ENCODE measurements at places on chromosomes 12 and 14. TPM values are rescaled to one million over a fixed set of nuclear protein-coding genes. Genes with fewer than 3 reads are reported as not detected.
A peak's percentile ranks its signal among the peaks of the same experiment; 100 is the strongest.

GRCh38 chr14:31241450-31242114, 34.0 kb upstream of the HECTD1 start:
- DNase-seq, result no peak

EIF4B gene
- total RNA-seq, result 463 TPM

- DNase-seq, result no peak
Measured at GRCh38 chr12:8742501-8742900, 44.7 kb downstream of the RIMKLB start.

- DNase-seq, result no peak
Measured at GRCh38 chr14:75493592-75494087, 28.6 kb upstream of the BATF start.

SMCO2 gene
- 1.8 TPM for total RNA-seq

- DNase-seq, result no peak
Measured at GRCh38 chr14:51165415-51165814, 70.5 kb upstream of the TRIM9 start.

FRMD6 gene
- 5.9 TPM for total RNA-seq

SLC39A2 gene
- total RNA-seq, result 0.36 TPM

- DNase-seq, result no peak
Measured at GRCh38 chr12:60391051-60391450, 795.2 kb downstream of the SLC16A7 start.

DNA sequence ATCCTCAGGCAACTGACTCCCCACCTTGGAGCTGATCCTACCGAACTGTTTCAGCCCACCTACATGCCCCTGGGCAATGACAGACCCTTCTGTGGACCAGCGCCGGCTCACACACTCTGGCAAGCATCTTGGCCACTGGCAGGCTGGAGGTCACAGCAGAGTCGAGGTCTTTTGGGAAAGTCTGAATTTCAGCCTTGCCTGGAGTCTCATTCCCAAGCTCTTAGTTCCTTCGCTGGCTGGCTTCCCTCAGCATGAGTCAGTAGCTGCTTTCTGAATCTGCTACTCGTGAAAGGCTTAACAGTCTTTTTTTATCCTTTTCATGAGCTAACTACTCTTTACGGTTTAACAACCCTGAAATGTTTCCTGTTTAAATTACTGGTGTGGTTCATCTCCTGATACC, 44.5 kb downstream of the ASCL4 start:
- no peak for DNase-seq

DNA sequence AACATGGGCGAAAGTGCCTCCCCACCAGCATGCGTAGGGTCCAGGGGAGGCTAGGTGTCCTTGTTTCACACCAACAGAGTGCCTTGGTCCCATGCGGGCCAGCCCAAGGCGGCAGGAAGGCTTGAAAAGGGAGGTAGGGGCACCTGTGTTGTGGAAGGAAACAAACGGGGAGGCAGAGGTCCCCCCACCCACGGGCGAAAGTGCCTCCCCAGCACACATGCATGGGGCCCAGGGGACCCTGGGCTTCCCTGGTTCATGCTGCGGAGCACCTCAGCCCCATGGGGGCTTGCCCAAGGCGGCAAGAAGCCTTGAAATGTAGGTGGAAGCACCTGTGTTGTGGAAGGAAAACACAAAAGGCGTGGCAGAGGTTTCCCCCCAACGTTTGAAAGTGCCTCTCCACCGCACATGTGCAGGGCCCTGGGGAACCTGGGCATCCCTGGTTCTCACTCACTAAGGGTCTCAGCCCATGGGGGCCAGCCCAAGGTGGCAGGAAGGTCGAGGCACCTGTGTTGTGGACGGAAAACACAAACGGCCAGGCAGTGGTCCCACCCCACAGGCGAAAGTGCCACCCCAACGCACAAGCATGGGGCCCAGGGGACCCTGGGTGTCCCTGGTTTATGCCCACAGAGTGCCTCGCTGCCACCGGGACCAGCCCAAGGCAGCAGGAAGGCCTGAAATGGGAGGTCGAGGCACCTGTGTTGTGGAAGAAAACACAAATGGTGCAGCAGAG, 374.7 kb downstream of the ALG10 start:
- DNase-seq, result no peak

GRCh38 chr14:103546652-103547454, 15.6 kb downstream of the BAG5 start:
- DNase-seq, result peak; percentile 61

OASL gene
- total RNA-seq, result 3.1 TPM

TRPV4 gene
- not detected for total RNA-seq

DNA sequence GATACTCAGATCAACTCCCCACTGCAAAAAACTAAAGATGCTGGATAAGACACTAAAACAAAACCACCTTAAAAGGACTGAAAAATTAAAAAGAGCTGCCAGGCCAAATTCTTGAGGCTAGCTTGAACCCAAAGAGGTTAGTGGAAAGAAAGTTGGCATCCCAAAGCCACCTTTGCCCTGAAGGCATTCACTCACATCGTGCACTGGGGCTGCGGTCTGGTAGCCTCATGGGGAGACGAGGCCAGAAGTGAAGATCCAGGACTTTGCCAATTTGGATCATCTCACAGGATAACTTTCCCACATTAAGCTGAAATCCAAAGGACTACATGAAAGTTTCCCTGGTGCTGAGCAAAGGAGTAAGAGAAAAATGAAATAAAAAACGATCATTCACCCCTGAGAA, 63.9 kb downstream of the EFCAB11 start:
- no peak for DNase-seq

TUBA1B gene
- 1,521 TPM for total RNA-seq

DNA sequence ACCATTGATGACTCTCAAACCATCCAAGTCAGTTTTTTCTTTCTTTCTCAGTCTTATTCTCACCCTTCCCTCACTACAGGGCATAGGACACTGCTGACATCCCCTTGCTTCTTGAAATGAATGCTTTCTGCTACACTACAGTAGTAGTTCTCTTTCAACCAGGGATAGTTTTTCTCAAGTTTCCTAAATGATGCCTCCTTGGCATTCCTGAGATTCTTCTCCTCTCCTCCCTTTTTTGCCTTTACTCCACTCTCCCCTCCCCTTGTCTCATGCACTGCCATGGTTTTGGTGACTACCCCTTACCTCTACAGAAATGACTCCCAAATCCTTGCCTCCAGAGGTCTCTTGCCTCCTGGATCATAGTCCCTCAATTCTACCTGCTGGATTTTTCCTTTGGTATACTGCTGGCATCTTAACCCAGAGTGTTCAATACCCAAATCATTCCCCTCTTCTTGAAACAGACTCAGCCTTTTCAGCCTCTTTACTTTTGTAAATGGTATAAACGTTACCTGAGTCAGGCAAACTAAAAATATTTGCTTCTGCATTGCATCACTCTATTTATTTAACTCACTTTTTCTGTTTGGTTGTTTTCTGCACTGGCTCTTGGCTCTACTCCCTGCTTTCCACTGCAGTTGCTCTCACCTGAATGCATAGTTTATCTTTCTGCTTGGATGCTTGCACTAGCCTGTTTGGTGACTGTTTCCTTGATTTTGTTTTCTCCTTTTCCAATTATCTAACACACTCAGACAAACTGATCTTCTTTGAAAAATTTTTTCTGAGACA, 211.6 kb upstream of the IGF1 start:
- no peak for DNase-seq

DHRS2 gene
- 1.6 TPM for total RNA-seq

- peak; percentile 36 for DNase-seq
Measured at GRCh38 chr14:68285421-68286179, 466.0 kb downstream of the RAD51B start.

DNA sequence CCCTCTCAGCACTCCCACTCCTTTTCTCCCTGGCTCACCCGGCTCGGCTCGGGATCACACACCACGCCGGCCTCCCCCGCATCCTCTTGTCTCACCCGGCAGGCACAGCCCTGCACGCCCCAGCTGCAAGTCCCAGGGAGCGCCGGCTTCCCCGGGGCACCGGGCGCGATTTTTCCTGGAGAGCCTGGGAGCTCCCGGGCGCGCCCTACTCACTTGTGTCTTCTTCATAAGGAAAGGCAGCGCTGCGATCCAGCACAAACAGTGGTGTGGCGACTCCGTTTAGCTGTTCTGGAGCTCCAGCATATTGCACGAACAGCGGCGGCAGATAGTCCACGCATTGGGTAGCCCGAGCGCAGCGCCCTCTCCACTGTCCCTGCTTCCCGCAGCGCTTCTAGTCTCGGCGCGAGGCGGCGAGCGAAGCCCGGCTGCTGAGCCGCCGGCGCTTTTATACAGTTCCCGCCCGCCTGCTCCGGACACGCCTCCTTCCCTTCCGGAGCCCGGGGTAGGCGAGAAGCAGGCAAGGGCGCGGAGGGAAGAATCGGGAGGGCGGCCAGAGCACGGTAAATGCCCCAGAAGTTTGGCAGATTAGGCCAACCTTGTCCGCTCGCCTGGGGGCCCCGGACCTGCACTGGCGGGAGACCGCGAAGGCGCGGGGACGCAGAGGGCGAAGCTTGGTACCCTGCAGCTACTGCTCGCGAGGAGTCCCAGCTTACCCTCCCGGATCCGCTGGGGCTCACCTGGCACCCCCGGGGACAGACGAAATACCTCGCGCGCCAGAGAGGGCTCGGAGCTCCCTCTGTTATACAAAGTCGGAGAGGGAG, at the start of gene KITLG:
Gene KITLG, minus strand, starts transcription at position 421 of the 821 bp plus-strand sequence. Its CDS starts 193 bp downstream, at position 228.
- peak; percentile 1 for DNase-seq

DNA sequence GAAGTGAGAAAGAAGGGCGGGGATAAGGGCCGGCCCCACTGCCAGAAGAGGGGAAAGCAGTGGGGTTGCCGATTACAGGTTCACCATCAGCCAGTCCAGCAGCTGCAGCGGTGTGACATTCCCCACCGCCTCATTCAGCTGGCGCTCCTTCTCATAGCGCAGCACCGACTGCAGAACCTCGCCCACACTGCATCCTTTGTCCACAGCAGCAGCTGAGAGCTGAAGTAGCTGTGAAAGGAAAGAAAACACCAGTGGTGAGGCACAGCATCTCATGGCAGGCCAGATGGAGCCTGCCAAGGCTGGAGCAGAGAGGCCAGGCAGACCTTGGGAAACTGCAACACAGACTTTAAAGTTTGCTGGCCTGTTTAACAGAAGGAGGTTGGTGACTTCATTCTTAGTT, 33.2 kb downstream of the AKAP3 start:
- no peak for DNase-seq

- DNase-seq, result peak; percentile 55
Measured at GRCh38 chr14:97697772-97698171, 900.6 kb downstream of the VRK1 start.

DNA sequence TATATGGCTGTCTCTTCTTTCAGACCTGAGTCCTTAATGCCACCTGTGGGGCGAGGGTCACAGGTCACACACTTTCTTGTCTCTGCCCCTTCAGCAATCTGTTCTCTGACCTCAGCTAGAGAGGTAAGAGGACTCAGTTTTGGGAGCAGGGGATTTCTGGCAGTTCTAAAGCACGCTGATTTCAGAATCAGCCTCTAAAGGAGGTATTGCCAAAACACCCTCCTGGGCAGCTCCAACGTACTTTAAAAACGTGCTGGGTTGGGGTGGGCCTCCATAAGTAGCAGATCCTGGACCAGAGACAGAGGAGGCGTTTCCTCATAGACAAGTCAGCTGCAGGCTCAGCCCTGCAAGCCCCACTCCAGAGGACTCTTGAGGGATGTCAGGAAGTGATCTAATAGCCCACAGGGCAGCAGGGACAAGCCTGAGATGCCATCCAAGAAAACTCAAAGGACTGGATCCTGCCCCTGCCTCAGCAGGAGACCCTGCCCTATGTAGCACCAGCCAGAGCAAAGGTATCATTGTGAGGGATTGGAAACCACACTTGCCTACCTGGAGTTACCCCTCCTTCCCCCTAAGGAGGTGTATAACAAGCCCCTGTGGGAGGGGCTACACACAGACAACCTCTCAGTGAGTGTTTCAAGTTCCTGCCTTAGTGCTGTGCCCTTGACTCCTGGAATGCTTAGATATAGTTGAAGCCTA, 8.5 kb downstream of the CTDSP2 start:
- DNase-seq, result no peak

GRCh38 chr12:117470804-117471203, 109.4 kb upstream of the NOS1 start:
- no peak for DNase-seq

GRCh38 chr12:112488257-112488876, 69.6 kb downstream of the PTPN11 start:
- no peak for DNase-seq

DNA sequence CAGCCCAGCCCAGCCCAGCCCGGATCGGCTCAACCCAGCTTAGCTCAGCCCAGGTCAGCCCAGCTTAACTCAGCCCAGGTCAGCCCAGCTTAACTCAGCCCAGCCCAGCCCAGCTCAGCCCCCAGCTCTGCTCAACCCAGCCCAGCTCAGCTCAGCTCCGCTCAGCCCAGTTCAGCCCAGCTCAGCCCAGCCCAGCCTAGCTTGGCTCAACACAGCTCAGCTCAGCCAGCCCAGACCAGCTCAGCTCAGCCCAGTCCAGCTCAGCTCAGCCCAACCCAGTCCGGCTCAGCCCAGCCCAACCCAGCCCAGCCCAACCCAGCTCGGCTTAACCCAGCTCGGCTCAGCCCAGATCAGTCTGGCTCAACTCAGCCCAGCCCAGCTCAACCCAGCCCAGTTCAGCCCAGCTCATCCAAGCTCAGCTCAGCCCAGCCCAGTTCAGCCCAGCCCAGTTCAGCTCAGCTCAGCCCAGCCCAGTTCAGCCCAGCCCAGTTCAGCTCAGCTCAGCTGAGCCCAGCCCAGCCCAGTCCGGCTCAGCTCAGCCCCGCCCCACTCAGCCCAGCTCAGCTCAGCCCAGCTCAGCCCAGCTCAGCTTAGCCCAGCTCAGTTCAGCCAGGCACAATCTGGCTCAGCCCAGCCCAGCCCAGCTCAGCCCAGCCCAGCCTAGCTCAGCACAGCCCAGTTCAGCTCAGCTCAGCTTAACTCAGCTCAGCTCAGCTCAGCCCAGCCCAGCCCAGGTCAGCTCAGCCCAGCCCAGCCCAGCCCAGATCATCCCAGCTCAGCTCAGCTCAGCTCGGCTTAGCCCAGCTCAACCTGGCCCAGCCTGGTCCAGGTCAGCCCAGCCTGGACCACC, 331.7 kb downstream of the TMEM121 start:
- DNase-seq, result peak; percentile 17

GRCh38 chr14:104891121-104891551, 26.1 kb downstream of the CEP170B start:
- no peak for DNase-seq

GRCh38 chr14:105376521-105377440, 21.6 kb upstream of the TEX22 start:
- DNase-seq, result no peak

MIP gene
- total RNA-seq, result not detected

DNA sequence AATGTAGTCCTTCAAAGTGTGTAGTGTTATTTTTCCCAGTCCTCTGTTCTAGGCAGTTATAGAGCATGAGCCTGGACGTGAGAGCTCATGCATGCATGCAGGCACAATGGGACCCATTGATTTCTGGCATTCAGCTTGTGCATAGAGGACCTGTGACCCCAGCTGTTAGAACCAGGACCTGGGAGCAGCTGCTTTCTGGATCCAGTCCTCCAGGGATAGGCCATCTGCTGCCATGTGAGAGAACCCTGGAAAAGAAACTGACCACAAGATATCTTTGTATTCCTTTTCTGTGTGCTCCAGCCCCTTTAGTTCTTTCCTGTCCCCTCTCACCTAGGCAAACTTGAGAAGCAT, 76.9 kb downstream of the SUSD6 start:
- DNase-seq, result no peak

GRCh38 chr12:75239987-75240386, 30.3 kb upstream of the KCNC2 start:
- DNase-seq, result no peak

Measured in activated T-helper 1 cell treated with anti-CD3 and anti-CD28 coated beads, Interleukin-12 subunit alpha, Interleukin-12 subunit beta, Interleukin-2, Interleukin-4 antibody, amounts not matched to agents 30 ng/mL and 10 ng/mL and 1 ng/mL, durations not matched to agents 14 hours and 24 hours and 36 hours (primary cell).